ENCODE measurements at places on chromosomes 3 and 15. TPM values are rescaled to one million over a fixed set of nuclear protein-coding genes. Genes with fewer than 3 reads are reported as not detected.

The ZNF774 gene
- total RNA-seq: 0.75 TPM

DNA sequence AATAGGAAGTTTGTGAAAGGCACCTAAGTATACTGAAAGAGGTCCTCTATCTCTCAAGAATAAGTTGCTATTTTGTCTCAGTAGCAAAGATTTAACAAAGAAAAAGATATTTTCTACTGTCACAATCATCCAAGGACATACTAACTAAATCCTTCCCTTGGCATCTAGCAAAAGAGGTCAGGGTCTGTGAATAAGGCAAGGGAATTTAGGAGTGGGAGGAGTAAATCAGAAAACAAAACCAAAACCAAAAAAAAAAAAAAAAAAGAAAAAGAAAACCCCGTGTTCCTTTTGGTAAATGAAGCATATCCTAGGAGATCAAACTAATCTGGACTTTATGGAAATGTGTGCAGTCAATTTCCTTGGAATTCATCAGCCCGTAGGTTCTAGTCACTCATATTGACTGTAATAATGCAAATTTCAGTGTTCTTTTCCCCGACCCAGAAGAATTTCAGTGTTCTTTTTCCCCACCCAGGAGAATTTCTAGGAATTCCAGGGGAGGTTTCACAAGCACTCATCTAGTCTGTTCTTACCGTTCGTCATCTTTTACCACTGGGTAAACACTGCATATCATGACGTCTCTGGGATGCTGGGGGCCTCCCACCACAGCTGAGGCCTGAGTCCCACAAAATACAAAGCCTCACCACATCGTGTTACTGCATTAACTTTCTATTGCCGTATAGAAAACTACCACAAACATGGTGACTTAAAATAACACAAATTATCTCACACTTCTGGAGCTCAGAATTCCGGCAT lies 113.8 kb upstream of the CCDC54 start:
- peak; percentile 73 for DNase-seq

GRCh38 chr15:62877276-62877857 lies 165.2 kb upstream of the TPM1 start:
- DNase-seq: no peak

GRCh38 chr3:52135332-52135731 lies 18.9 kb downstream of the POC1A start:
- DNase-seq: no peak

GRCh38 chr3:26682406-26682805 lies 59.8 kb downstream of the LRRC3B start:
- DNase-seq: no peak

- DNase-seq: peak; percentile 17
Measured at GRCh38 chr15:100572362-100572983, 29.5 kb downstream of the LINS1 start.

DNA sequence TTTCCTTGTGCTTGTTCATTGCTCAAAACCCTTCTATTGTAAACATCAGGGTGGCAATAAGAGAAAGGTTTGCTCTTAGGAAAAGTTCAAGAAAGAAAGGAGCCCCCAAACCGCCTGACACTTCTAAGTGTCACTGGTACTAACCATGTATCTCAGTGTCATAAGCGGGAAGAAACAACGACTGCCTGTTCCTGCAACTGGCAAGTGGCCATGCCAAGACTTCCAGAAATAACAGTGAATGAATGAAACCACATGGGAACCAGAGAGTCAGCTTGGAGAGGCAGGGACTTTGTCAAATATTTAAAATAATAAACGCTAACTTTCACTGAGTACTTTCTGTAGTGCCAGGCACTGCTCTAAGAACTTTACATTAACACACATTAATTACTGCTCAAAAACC lies 1.1 kb downstream of the PLSCR2 start:
- peak; percentile 52 for DNase-seq

GRCh38 chr3:3119393-3119851 lies 7.3 kb upstream of the TRNT1 start:
- DNase-seq: no peak

Data from LHCN-M2 (cell line).